Brain (organoid and tissue), 16 donors: ENCODE measurements at places on chromosomes 6 and 20.
A peak's percentile ranks its signal among the peaks of the same experiment; 100 is the strongest.

GRCh38 chr6:152277826-152278329, 359.3 kb downstream of the SYNE1 start:
- DNase-seq, result peak; percentile 15

DNA sequence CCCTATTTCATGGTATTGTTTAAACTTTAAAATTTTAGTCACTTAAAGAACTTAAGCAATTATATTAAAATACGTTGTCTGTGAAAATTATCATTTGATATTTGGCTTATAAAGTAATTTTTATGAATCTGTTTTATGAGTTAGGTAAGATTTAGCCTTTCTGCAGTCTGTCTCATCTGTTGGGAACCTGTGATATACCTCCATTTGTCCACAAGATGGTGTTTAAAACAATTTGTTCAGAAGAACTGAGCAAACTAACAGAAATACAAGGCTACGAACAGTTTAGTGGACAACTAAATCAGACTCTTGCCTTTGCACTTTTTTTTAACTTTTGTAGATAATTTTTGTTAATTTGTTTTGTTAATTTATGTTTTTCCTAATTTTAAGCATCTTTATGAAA, 92.4 kb downstream of the COL9A1 start:
- peak; percentile 46 for DNase-seq

DNA sequence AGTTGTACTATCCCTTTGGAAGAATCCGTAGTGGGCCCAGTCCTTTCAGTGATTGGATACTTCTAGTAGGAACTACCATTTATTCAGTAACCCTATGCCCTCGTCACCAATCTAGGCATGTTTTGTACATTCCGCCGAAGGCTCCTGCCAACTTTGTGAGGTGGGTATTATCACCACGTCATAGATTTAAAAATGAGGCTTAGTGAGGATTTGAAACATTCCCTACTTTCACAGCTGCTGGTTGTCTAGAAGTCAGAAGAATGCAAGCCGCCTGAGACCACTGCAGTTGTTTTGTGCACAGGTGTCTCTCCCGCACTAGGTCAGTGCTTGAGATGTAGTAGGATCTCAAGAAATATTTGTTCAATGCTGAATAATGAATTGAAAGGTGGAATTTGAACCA, 32.6 kb downstream of the ENPP1 start:
- no peak for DNase-seq

DNA sequence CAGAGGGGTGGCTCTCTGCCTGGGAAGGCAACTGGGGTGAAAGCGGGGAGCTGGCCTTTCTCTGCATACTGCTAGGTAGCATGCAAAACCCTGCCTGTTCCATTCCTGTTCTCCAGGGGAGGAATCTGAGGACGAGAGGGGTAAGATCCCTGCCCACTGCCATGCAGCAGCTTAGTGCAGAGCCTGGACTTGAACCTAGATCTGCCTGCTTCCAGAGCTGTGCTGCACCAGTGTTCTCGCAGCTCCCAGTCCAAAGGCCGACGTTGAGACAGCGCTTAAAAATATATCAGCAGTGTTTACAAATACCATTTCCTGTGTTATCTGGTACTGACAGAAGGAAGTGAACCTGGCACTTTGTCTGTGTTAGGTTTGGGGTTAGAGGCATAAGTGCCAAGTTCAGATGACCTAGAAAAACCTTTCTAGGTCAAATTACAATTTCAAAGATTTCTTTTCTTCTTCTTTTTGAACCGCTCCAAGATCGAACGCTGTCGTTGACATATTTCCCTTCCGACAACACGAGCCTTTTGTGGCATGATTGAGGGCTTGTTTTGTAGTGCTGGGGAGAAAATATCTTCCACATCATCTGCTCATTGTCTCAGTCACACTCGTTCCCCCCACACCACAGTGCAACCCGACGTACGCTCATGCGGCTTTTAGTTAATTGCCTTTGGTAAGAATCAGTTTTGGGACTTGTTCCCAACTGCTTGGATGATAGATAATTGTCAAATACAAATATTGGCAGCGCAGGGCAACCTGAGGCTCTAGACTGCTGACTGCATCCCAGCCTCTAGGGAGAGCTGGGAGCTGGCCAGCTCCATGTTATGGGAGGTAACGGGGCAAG, 44.6 kb downstream of the TOX2 start:
- DNase-seq, result peak; percentile 27

DNA sequence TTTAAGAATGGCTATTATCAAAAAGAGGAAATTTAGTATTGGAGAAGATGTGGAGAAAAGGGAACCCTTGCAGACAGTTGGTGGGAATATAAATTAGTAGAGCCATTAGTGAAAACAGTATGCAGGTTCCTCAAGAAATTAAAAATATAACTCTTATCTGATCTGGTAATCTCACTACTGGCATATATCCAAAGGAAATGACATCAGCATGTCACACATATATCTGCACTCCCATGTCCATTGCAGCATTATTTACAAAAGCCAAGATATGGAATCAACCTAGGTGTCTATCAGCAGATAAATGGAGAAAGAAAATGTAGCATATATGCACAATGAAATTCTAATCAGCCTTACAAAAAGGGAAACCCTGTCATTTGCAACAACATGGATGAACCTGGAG, 2.6 kb downstream of the SIRPG start:
- no peak for DNase-seq

GRCh38 chr20:60214901-60215815, 256.9 kb downstream of the CDH26 start:
- DNase-seq, result no peak

- no peak for DNase-seq
These were observed 2.3 kb upstream of the RAMACL start for GRCh38 chr6:166588691-166589336.

DNA sequence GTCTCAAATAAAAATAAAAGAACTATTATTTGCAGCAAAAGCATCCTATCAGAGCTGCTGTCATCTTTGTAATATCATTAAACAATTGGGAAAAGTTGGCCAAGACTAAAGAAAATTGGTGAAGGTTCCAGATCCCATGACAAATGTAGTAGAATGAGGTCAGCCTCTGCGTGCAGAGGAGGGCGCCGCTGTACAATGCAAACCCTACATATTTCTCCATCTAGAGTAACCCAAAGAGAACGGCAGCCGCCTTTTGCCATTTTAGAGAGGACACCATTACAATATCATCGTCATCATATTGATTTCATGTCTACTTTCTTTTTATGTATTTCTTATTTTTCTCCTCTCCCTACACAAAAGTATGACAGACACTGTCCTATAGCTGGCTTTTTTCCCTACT, 59.5 kb downstream of the ZMYND8 start:
- no peak for DNase-seq
